ENCODE measurements at places on chromosomes 11 and 22. TPM values are rescaled to one million over a fixed set of nuclear protein-coding genes. Genes with fewer than 3 reads are reported as not detected.

Gene CST6
- total RNA-seq, result not detected

Gene PGA4
- not detected for total RNA-seq

Gene HBE1
- total RNA-seq, result 2.7 TPM

Gene OR51B5
- 0.18 TPM for total RNA-seq

- DNase-seq, result no peak
Observed at GRCh38 chr11:129631201-129631600, 184.4 kb upstream of the TMEM45B start.

DNA sequence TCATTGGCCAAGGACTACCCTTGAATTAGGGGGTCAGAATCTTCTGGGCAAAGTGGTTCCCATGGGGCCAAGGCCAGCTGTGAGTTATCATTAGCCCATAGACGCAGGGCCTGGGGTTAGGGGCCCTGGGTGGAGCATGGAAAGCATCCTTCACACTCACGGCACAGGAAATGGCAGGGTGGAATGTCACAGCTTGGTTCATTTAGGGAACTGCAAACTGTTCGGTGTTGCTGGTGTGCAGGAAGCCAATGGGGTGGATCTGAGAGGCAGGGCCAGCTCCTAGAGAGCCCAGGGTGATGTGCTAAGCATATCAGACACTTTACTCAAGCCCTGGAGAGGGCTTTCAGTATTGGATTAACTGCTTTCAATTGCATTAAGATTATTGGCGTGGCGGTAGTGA, 42.9 kb downstream of the TECTA start:
- no peak for DNase-seq

All from GM12878 (cell line).